ENCODE measurements at places on chromosomes 11 and 22.

DNA sequence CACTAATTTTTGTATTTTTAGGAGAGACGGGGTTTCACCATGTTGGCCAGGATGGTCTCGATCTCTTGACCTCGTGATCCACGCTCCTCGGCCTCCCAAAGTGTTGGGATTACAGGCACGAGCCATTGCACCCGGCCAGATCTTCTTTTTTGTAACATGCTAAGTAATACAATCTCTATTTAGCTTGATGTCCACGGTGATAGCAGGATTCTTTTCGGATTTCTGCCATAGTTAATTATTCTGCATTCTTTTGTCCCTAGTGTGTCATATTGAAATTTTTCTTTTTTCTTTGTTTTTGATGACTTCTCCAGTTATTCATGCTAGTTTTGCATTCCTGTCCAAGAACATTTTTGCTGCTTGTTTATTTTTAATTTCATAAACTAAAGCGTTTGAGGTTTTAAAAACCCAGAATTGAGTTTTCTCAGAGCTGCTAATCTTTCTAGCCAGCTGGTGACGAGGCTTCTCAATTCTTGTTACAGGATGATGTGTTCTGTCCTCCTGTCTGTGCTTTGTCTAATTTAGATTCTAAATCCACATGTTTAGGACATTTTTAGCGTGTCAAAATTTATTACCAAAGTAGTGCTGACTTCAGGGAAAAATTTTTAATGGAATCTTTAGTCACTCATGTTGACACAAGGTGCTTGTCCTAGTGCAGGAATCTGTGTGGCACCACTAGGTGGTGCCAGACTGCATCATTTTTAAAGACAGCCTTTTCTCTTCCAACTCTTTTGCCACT is 21.8 kb downstream of the NF2 start:
- DNase-seq, result peak; percentile 32

- DNase-seq, result no peak
Measured at GRCh38 chr11:28763151-28763550, 655.0 kb downstream of the METTL15 start.

- no peak for DNase-seq
Measured at GRCh38 chr11:35281169-35281688, 138.1 kb downstream of the SLC1A2 start.

GRCh38 chr11:121248496-121248895 is 44.1 kb upstream of the SC5D start:
- no peak for DNase-seq

DNA sequence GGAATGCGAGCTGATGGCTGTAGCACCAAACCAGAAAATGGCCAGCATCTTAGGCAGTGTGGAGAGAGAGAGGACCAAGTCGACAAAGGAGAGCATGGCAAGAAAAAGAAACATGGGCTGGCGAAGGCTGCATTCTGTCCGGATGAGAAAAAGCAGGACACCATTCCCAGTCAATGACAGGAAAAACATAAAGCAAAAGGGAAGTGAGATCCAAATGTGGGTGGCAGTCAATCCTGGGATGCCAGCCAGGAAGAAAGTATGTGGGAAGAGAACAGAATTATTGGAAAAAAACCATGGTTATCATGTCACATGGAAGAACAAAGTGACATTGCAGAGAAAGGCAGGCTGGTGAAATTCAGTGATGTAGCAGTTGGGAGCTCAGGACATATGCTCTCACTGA is 36.9 kb upstream of the OR56A1 start:
- no peak for DNase-seq

DNA sequence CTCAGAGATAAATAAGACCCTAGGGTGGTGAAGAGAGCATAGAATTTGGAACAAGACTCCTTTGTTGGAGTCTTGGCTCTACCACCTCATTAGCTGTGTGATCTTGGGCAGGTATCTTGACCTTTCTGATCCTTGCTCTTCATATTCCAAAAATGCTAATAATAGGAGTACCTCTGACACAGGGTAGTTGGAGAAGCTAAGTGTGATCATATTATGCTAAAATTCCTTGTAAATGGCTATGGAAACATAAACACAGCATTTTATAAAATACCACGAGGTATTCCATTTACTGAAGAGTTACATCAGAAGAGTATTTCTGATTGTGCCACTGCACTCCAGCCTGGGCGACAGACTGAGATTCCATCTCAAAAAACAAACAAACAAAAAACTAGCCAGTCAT is 9.4 kb downstream of the PTPRJ start:
- DNase-seq, result no peak

DNA sequence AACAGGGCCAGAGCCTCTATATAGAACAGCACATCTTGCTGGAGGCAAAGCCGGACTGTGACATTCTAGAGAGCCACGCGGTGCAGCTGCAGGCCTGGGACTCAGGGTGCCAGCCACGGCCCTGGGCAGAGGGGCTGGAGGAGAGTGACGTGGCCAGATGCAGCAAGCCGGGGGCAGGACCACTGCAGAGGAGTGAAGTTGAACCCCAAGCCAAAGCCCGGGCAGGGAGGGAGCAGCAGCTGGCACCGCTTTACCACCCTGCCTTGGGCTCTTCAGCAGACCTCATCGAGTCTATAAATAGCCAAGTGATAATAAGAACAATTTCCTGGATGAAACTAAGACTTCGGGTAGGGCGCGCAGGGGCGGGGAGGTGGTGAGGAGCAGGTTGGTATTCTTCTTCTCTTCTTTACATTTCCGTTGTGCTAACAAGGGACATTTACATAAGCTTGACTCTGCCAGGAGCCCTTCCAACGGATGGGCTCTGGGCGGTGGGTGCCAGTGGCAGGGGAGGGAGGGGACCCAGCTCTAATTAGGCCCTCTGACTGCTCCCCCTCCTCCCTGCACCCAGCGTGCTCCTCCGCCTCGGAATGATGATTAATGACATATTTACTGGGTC is 110.2 kb downstream of the ST3GAL4 start:
- no peak for DNase-seq

DNA sequence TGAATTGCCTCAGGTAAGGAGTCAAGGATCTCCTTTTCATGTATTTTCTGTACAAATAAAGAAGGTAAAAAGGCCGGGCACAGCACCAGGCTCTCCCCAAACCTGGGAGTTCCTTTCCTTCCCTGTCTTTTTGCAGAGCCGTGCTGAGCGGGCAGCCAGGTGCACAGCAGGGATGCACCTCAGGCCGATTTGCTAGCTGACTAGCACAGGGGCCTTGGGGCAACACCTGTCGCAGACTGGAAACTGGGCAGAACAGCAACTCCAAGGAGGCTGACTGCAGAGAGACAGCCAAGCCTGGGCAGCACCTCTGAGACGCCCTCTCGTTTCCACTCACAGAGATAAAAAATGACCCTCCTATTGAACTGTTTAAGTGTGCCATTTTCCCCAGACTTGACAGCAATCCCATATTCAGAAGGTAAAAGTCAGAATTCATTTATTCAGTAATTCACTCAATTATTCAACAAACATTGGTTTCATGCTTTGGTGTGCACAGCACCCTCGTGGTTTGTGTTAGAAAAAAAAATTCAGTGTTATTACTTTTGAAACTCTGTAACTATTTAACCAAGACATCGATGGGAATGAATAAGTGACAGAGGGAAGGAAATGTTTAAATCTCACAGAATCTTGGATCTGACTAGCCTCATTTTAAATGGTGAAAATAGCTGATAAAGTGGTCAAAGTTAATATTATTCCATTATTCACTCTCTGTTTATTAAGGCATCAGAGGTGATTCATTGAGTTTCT is 120.9 kb downstream of the GALNT18 start:
- no peak for DNase-seq

- no peak for DNase-seq
Measured at GRCh38 chr11:25766332-25767015, 565.5 kb upstream of the ANO3 start.

DNA sequence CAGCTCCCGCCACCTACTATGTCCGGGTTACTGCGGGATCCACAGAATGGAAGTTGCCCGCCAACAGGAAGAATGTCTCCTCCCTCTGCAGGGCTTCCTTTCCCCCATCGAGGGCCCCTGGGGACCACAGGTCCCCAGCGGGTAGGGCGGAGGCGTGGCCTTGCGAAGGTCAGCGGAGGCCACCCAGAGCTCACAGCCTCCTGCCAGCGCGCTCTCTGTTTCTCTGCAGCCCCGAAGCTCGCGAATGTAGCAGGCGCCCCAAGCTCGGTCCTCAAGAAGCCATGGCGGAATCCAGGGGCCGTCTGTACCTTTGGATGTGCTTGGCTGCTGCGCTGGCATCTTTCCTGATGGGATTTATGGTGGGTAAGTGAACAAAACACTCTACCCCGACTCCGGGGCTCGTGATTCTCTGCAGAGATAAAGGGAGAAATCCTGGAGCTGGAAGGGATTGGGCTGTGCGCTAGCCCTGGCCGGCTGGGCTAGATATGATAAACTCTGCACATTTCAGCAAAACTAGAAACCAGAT is at the start of gene NAALAD2:
Gene NAALAD2, plus strand, starts transcription at position 186 of the 526 bp plus-strand sequence. Its CDS starts 96 bp downstream, at position 282.
- DNase-seq, result no peak

GRCh38 chr22:20853236-20853660 is 5.4 kb downstream of the PI4KA start:
- DNase-seq, result no peak

- peak; percentile 74 for DNase-seq
Measured at GRCh38 chr11:66068154-66068821, 1.8 kb upstream of the PACS1 start.

GRCh38 chr22:37904572-37905533 is 1.2 kb upstream of the MICALL1 start:
- no peak for DNase-seq

GRCh38 chr22:41264408-41264941 is 21.5 kb downstream of the RANGAP1 start:
- DNase-seq, result no peak

DNA sequence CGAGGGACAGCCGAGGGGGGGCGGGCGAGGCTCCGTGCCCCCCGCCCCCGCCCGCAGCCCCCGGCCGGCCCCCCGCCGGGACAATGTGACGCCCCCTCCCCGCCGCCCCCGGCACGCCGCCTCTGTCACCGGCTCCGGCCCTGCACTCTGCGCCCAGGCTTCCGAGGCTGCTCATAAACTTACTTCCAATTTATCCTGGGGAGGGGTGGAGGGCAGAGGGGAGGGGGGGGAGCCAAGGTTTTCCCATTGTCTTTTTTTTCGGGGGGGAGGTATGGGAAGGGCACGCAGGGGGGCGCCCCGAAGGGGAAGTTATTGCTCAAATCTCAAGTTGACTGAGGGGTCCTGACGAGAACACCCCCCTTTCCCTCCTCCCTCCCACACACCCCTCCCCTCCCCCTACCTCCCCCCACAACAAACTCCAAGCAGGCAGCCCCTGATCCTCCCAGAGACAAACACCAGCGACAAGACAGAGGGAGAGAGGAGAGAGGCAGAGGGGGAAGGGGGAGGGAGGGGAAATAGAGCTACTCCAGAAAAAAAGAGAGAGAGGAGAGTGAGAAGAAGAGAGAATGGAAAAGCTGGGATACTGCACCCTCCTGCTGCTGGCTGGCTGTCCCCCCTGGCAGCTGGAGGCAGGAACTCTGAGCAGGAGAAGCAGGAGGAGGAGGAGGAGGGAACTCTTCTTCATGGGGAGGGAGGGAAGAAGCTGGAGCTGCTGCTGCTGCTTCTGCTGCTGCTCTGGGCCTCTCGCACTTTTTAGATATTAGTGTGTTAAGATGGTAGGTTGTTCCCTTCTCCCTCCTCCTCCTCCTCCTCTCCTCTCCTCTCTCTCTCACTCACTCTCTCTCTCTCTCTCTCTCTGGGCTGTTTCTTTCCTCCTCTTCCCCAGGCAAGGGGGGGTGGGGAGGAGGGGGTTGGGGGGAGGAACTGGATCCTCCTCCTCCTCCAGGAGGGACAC is 631 bp downstream of the PHF21A start:
- DNase-seq, result peak; percentile 34

- DNase-seq, result no peak
Measured at GRCh38 chr11:28674433-28675103, 566.4 kb downstream of the METTL15 start.

DNA sequence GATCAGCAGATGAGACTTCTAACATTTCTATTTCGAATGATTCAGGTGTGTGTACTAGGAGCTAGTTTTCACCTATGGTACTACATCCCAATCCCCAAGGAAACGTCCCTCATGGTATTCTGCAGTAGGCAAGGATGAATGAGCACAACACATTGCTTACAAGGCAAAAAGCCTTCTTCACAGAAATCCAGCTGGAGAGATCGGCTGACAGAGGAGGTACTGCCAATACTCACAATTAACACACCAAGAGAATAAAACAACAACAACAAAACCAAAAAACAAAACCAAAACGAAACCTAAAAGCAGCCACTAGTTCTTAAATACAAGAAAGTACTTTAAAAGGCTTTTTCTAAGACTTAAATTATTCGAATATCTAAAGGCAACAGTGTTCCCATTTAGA is 101.4 kb downstream of the PICALM start:
- no peak for DNase-seq

- no peak for DNase-seq
Measured at GRCh38 chr11:5892908-5893307, at the start of gene OR52E5. OR52E5 (plus strand) TSS chr11:5893208; CDS start chr11:5900777, 7,569 bp downstream.

GRCh38 chr22:49934160-49934890 is 15.9 kb downstream of the CRELD2 start:
- no peak for DNase-seq

DNA sequence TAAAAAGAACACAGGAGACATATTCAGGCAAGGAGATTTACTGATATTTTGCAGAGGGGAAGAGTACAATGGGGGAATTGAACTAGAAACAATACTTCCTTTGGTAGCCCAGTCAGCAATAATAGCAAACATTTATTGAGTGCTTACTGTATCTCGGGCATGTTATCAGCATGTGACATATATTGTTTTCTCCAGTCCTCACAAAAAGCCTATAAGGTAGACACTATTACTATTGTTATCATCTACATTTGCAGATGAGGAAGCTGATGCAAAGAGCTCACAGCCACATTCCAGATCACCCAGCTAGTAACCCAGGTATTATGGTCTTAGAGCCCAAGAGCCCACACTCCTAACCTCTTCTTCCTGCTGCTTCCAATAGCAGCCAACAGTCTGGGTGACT is 27.9 kb downstream of the NAV2 start:
- no peak for DNase-seq

DNA sequence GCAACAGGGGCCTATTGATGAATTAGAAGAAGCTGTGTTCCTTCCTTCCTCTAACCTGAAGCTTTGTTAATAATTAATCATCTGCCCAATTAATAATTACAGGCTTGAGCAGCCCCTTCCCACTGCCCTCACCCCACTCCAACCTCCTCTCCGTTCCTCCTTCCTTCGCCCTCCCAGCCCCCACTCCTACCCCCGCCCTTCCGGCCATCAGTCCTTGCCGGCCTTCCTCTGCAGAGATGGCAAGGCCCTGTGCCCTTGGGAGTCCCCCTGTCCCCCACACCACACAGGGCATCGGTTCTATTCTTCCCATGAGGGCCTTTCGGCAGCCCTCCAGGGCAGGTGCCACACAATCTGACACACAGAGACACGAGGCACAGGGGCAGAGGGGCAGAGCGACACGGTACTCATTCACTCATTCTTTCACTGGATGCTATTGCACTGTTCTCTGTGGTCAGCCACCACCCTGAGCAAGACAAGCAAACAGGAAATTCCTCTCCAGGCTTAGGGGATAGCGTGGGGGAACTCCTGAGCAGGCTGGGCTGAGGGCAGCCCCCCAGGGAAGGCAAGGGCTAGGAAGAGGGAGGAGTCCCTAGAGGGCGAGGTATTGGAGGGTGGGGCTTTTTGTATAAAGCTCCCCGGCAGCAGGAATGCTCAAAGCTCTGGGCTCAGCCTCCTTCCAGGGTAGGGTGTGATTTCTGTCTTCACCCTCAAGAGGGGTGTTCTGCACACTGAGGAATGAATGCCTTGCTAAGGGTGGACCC is 14.7 kb downstream of the MGAT3 start:
- DNase-seq, result no peak

Measured in stimulated activated CD4-positive, alpha-beta T cell treated with anti-CD3 and anti-CD28 coated beads, Interleukin-4, amount 100 ng/mL, for 1 hour (primary cell).